ENCODE measurements at places on chromosomes 16 and 17.

DNA sequence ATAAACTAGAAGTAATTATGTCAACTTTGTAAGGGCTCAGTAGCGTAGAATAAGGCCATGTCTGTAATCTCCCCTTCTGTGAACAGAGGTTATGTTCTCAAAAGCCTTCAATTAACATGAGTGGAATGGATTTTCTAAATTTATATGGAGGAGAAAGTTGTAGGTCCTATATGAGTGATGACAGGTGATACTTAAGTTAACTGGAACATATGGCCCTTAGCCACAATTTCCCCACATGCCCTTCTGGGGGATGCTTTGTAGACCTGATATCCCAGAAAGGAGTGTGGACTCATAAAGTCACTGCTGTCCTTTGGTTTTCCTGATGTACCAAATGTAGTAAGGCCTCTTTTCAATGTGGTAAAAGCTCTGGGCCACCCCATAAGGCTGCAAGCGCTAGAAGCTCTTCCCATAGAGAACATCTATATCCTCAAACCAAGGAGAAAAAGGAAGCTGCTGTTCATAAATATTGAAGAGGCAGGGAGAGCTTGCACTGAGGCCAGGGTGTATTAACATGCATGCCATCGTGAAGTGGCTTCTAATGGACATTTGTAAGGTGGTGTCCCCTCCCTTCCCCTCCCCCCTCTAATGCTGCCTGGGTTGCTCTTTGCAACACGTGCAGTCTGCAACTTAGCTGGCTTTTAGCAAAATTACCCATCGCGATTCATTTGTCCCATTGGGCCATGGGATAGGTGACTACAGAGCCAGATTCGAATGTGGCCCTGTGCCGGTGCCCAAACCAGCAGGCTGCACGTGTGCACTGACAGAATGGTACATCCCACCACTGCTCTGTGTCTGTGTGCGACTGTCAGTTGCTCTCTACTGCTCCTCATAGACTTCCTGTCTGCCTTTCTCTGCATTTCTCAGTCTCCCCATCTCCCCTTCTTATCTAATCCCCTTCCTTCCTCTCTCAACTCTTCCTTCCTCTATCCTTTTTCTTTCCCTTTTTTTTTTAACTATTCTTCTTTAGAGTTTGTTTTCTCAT, 269.0 kb downstream of the WWOX start:
- no peak for DNase-seq

GRCh38 chr16:57774705-57775285, 27.5 kb downstream of the KIFC3 start:
- DNase-seq: no peak

DNA sequence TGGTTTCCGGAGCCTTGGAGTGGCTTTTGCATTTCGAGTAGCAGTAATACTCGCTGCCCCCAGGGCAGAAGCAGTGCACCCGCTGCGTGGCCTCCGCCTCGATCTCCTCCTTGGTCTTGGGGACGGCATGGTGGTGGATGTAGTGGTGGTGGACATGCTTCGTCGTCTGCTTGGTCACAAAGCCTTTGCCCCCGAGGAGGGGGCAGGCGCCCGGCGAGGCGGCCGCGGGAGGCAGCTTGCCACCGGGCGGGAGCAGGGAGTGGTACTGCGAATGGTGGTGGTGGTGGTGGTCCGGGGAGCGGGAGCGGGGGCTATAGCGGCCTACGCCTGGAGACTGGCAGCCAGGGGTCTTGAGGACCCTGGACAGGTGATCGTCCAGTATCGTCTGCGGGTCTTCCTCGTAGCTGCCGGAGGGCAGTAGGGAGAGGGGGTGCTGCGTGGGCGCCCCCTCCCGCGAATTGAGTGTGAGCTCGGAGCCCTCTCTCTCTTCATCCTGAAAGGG, 24.1 kb downstream of the AXIN2 start:
- no peak for DNase-seq

- DNase-seq: no peak
Measured at GRCh38 chr16:89095491-89095951, 1.9 kb downstream of the ACSF3 start.

DNA sequence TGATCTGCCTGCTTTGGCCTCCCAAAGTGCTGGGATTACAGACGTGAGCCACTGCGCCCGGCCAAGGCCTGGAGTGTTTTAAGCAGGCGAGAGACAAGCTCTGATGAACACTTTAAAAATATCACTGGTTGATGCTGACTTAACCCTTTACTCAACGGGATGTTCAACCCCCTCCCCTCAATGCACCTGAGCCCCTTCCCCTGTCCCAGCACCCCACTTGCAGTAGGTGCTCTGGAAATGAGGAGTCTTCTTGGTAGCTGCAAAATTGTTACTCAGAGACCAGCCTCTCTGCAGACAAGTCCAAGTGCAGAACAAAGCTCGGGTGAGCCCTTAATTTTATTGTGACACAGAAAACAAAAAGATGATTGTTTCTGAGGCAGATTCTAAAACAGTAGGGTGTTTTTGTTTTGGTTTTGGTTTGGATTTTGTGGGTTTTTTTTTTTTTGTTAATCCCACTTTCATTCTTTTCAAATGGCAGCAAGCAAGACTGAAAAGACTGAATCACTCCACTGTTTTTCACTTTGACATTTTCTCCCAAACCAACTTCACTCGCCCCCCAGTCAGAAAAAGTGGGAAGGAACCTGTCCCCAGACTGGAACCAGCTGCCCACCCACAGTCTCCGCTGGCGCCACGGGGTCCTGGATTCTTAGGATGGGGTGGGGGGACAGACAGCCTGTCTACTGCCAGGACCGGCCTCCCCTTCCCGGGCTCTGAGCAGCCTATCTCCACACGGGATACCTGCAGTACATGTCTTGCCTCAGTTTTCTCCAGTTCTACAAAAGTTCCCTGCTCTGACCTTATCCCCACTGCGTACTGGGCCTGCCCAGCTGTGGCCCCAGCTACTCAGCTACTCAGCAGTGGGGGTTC, 5.2 kb upstream of the PLLP start:
- DNase-seq: no peak

- DNase-seq: peak; percentile 81
Measured at GRCh38 chr17:66727634-66728570, 107.0 kb upstream of the CACNG5 start.

- DNase-seq: no peak
Measured at GRCh38 chr16:79835194-79835593, 234.7 kb upstream of the MAF start.

- DNase-seq: no peak
Measured at GRCh38 chr16:28951410-28951943, 740 bp downstream of the NFATC2IP start.
